ENCODE measurements at places on chromosomes 11 and 22. TPM values are rescaled to one million over a fixed set of nuclear protein-coding genes. Genes with fewer than 3 reads are reported as not detected.

DNA sequence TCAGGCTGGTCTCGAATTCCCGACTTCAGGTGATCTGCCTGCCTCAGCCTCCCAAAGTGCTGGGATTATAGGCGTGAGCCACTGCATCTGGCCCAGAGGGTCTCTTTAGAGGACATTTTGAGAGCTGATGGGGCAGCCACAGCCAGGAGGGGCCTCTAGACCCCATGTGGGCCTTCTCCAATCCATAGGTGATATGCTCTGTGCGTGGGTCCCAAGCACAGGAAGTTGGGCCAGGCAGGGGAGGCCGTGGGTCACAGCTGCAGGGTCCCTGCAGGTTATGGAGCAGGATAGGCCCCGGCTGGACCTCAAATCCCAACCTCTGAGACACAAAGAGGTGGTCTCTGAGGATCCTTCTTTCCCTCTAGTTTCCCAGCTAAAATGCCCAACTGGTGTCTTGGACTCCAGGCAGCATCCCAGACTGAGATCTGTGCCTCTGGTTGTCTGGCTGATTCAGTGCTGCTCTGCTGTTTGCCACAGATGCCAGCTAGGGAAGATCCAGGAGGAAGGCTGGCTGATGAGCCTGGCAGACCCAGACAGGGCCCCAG, 1.5 kb downstream of the LRRC75B start:
- DNase-seq: no peak

DNA sequence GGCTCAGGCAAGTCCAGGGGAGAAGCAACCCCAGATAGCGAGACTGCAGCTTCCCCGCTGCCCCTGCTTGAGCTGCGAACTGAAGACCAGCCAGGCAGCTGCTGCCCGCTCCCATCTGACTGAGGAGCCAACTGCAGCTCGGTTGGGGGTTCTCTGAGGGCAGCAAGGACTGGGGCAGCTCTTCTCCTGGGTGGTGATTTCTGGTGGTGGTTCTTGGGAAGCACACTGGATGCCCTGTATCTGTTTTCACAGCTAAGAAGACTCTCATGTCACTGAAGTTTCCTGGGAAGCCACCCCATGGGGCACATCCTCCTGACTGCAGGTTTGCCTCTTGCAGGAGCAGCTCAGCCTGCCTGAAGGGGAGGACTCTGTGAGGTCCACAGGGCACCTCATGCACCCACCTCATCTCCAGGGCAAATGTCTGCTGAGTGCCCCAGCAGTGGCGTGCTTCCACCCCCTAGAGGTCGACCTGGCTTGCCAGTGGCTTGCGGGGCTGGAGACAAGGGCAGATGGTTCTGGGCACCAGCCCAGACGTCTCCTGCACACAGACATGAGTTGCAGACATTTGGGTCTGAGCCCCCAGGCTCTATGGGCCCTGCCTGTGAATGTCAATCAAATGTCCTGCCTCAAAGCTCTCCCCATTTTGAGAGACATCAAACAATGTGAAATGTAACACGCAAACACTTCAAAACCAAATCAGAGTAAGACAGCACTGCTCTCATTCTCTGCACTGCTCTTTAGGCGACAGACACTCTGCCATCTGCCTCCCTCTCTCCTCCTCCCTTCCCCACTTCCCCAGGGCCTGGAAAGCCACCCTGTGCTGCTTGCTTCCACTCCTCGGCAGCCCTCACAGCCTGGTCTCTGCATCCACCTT, 800.9 kb downstream of the BRD1 start:
- no peak for DNase-seq

GSTP1 gene
- 390 TPM for total RNA-seq

MMP13 gene
- total RNA-seq: not detected

- no peak for DNase-seq
Observed at GRCh38 chr22:19827341-19828034, 27.2 kb downstream of the GNB1L start.

KDELR3 gene
- total RNA-seq: 17.2 TPM

- peak; percentile 13 for DNase-seq
Observed at GRCh38 chr11:117834838-117835443, 10.4 kb upstream of the FXYD2 start.

- DNase-seq: no peak
Observed at GRCh38 chr22:30607939-30608338, 965 bp downstream of the TCN2 start.

DNA sequence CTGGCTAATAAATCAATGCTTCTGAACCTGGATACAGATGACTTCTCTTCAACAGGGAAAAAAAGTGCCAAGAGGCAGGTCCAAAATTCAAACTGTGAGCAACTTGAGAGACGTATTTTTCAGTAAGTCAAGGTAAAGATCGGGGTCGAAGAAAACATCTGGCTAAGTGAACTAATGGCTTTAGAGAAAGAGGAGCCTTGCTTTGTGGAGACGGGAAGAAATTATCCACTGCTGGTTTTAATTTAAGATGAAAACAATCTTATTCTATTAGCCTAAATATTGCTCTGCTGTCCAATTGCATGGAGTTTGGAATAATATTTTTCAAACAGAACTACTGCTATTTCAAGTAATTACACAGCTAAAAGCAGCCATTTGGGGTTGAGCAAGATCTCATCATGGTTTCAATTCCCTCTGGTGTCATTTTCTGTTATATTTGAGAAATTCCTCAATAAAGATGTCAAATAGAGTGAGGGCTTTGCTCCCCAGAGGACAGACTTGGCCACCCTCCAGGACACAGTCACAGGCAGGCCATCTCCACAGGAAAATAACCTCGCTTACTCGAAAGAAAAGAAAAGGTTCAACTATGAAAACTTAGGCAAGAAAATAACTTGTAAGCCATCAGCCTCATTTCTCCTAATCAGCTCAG, 29.8 kb downstream of the SCUBE1 start:
- DNase-seq: no peak
